ENCODE measurements at places on chromosomes 6 and 20. TPM values are rescaled to one million over a fixed set of nuclear protein-coding genes. Genes with fewer than 3 reads are reported as not detected.

DNA sequence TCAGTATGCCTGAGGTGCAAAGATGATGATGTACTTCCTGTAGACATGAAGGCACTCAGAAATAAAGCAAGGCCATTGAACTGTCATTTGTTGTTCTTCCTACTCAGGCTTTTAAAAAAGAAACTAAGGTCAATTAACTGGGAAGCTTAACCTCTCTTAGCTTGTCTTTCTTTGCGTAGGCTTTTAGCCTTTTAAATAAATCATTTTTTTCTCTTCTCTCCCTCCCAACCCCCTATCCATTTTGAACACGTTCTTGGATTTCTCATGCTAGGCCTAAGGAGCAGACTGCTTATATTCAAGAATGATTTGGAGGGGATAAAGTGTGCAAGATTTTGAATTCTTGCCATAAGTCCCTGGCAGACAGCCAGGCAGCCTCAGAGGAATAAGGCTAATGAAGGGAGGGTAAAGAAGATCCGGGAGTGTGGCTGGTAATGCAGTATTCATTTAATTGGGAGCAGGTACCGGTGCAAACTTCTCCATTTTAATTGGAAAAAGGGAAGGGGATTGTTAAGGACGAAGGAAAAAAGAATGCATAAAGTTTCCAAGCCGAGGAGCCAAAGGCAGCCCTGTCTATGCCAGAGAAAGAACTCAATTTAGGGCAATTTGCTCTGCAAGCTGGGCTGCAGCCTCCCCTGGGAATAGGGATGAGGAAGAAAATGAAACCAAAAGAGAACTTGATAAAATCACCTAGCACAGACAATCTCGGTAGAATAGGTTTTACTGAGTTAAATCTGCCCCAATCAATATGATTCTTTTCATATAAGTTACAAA lies 343.8 kb upstream of the MMS22L start:
- no peaks in the 10 kb centered on the region for H3K4me1 ChIP-seq
- DNase-seq = no peak
- no peak overlapping the region for H3K4me3 ChIP-seq
- no peak overlapping the region for H3K27ac ChIP-seq
- no peaks in the 10 kb centered on the region for H3K36me3 ChIP-seq
- H3K27me3 ChIP-seq = no peaks in the 10 kb centered on the region

- DNase-seq = no peak
- H3K27ac ChIP-seq = no peak overlapping the region
- H3K27me3 ChIP-seq = no peaks in the 10 kb centered on the region
- H3K4me1 ChIP-seq = no peaks in the 10 kb centered on the region
Observed at GRCh38 chr6:9370480-9370879, 935.1 kb upstream of the SLC35B3 start.

DNA sequence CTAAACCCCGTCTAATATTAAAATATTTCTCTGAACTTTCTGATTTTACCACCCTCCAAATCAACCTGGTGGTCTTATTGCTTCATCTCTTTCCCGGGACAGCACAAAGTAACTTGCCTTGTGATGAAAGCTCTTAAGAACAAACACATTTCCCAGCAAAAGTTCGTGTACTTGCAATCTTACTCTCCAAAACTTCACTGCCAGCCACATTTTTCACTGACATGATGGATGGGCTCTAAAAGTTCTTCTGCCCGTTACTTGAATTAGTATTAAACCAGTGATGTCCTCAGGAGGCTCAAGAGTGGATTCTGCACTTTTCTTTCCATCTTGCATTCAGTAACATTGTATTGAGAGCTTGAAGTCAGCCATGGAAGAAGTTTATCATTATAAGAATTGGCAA lies 731.6 kb upstream of the GJE1 start:
- no peaks in the 10 kb centered on the region for H3K36me3 ChIP-seq
- peaks cover 8% of the 10 kb centered on the region for H3K4me1 ChIP-seq
- H3K27ac ChIP-seq = no peak overlapping the region

- H3K27me3 ChIP-seq = peaks cover 12% of the 10 kb centered on the region
- no peak overlapping the region for H3K27ac ChIP-seq
- H3K36me3 ChIP-seq = no peaks in the 10 kb centered on the region
- DNase-seq = no peak
- H3K4me1 ChIP-seq = no peaks in the 10 kb centered on the region
Observed at GRCh38 chr6:148179786-148180185, 162.9 kb upstream of the SASH1 start.

DNA sequence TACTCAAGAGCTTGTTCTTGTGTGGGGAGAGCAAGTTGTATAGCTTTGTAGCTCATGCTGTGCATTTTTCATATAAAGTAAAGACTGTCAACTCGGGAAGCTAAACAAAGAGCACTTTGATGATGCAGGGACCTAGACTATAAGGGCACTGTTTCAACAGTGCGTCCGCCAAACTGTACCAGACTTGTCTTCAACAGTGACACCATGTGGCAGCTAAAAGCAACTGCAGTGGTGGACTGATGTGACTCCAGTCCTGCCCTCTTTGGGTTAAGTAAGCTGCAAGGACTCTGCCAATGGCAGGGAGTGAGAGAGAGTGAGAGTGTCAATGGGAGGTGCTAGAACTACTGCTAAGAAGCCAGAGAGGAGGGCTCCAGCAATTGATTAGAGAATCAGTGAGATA lies 48.1 kb upstream of the MC3R start:
- no peaks in the 10 kb centered on the region for H3K4me1 ChIP-seq
- H3K27me3 ChIP-seq = no peaks in the 10 kb centered on the region
- H3K4me3 ChIP-seq = no peak overlapping the region
- no peak overlapping the region for H3K27ac ChIP-seq

DNA sequence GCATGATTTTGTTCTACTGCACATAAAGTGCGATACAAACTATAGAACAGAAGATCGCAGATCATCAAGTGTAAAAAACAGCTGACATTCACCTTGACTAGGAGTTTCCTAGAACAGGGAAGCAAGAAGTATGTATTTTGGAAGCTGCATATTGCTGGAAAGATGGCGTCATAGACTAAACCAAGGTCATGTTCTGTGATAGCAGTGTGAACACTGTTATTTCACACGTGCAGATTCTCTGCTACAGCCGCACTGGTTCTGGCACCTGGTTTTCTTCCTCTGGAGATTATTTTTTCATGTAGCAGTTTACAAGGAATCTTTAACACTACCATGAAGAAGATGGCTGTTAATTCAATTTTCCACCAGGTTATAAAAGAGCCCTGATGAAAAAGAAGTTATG lies 681.2 kb downstream of the PRKN start:
- H3K4me1 ChIP-seq = no peaks in the 10 kb centered on the region
- no peak for DNase-seq
- H3K36me3 ChIP-seq = no peaks in the 10 kb centered on the region
- no peak overlapping the region for H3K4me3 ChIP-seq
- no peaks in the 10 kb centered on the region for H3K27me3 ChIP-seq

DNA sequence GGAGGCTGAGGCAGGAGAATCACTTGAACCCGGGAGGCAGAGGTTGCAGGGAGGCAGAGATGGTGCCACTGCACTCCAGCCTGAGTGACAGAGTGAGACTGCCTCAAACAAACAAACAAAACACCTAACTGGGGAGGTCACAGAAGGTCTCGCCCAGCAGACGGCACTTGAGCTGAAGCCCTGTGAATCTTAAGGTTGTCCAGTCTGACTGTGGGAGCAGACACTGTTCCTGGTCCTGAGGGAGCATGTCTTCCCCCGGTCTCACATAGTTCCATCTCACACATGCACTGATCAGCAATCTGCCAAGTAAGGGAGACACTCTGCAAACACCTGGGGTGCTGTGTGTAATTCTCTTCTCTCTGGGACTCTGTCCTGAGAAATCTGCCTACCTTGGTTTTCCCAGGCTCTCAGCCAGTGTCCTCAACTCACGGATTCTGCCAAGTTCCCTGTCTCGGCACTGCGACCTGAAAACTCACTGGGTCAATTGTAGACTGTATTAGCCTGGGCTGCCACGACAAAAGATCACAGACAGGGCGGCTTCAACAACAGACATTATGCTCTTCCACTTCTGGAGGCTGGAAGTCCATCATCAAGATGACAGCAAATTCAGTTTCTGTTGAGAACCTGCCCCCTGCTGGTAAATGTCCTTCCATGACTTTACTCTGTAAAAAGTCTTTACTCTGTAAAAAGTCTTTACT lies 94.3 kb downstream of the JPH2 start:
- H3K27me3 ChIP-seq = peaks cover 16% of the 10 kb centered on the region

DNA sequence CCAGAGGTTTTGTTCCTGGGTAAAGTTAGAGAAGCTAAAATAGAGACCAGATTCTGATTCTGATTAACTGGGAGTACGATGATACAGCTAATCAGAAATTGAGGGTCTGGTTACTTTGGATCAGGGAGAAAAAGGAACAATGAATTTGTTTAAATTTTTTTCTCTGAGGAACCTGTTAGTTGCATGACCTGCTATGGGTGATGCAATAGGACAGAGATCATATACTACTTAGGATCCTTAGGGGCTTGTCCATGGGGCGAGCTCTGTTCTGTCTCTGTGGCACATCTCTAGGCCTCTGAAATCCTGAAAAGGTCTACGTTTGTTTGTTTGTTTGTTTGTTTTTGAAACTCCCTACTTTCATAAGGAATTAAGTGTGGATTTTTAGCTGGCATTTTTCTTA lies 166.1 kb upstream of the LAMP5 start:
- no peak overlapping the region for H3K4me3 ChIP-seq
- H3K27me3 ChIP-seq = no peaks in the 10 kb centered on the region
- H3K4me1 ChIP-seq = no peaks in the 10 kb centered on the region
- no peaks in the 10 kb centered on the region for H3K36me3 ChIP-seq
- no peak overlapping the region for H3K27ac ChIP-seq

DNA sequence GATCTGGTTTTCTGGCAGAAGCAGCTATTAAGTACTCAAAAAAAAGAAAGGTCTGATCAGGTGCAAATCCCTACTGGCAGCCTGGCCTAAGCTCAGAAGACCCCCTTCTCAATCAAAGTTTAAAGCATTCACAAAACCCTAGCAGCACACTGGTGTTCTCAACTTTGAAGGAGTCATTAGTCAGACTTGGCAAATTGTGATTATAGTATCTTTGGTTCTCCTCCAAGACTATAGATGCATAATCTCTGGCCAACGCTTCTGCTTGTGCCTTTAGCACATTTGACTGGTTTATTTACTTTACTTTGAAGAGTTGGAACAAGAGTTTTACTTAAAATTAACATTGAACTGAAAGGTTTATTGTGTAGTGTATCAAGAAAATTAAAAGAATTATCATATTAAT lies 248.9 kb downstream of the PTPRK start:
- H3K27me3 ChIP-seq = no peaks in the 10 kb centered on the region
- H3K36me3 ChIP-seq = peaks cover 5% of the 10 kb centered on the region

DNA sequence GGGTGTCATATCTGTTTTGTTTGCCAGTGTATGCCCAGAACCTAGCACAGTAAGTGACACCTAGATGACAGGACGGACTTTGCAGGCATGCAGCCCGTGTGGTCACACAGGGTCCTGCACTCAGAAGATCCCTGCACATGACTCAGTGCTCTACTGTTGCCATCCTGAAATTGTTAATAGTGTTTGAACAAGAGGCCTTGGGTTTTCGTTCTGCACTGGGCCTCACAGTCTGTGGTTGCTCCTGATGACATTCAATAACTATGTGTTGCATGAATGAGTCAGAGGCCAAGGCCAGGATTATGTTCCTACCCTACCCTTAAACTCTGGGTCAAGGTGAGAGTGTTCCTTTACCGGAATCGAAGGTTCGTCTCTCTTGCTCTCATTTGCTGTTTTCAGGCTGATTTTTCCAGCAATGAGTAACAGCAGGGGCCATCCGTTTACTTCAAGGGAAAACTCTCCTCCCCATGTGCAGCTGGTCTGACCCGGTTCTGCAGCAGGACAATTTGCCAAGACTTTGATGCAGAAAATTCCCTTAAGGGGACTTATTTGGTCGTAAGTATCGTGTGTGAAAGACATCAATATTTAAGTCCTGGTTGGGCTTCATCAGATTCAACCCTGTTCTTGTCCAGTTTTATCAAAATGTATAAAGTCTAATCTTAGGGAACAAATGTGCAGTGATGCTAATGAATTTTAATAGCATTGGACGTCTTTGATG lies 13.0 kb upstream of the PFDN4 start:
- H3K27me3 ChIP-seq = peaks cover 2% of the 10 kb centered on the region
- no peak for DNase-seq
- H3K4me1 ChIP-seq = peaks cover 3% of the 10 kb centered on the region
- no peaks in the 10 kb centered on the region for H3K36me3 ChIP-seq
- no peak overlapping the region for H3K4me3 ChIP-seq

The KHDRBS2 gene
- total RNA-seq = not detected
